ENCODE measurements at places on chromosomes 1 and 21. TPM values are rescaled to one million over a fixed set of nuclear protein-coding genes. Genes with fewer than 3 reads are reported as not detected.

- no peak for DNase-seq
Measured at GRCh38 chr21:31576428-31576827, 83.1 kb upstream of the SOD1 start.

CDC73 gene
- total RNA-seq = 34.0 TPM

DNA sequence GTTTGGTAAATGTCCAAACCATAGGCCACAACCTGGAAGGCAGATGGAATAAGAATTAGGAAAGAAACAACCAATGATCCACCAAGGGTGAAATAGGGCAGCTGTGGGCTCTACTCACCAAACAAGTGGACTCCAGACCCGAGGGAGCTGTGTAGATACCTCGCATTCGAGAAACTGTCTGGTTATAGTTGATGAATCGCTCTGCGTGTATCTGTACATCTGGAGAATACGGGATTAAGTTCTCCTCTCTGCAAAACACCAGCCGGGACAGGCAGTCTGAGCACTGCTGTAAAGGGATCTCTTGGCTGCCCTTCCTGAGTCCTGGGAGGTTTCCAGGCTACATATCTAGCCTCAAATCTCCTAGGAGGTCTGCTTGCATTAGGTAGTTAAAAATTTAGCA lies 9.4 kb upstream of the UBR4 start:
- DNase-seq = no peak

DNA sequence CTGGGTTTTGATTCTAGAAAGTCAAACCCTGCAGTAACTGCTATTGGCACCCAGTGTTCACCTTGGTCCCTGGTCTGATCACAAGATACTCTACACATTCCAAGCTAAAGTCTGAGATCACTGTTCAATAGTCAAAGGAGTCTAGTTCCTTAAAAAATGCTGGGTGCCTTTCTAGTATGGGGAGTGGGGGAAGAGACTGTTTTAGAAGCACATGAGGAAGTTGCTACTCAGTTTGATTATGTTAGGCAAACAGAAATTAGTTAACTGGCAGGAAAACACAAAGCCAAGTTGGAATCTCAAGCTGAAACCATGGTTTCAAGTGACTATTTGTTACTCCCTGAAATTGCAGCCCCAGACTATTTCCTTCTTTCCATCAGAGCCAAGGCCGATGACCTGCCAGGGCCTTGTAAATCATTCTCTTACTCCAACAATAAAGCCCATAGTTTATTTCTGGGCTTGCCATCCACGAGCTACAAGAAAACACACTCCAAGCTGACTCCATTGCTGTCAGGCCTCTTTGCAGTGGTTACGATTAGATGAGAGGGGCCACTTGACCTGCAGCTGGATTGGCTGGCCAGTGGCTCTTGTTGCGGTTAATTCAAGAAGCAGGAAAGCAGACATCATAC lies 21.1 kb upstream of the VTCN1 start:
- no peak for DNase-seq

GRCh38 chr21:39852021-39852721 lies 15.1 kb upstream of the PCP4 start:
- no peak for DNase-seq

DNA sequence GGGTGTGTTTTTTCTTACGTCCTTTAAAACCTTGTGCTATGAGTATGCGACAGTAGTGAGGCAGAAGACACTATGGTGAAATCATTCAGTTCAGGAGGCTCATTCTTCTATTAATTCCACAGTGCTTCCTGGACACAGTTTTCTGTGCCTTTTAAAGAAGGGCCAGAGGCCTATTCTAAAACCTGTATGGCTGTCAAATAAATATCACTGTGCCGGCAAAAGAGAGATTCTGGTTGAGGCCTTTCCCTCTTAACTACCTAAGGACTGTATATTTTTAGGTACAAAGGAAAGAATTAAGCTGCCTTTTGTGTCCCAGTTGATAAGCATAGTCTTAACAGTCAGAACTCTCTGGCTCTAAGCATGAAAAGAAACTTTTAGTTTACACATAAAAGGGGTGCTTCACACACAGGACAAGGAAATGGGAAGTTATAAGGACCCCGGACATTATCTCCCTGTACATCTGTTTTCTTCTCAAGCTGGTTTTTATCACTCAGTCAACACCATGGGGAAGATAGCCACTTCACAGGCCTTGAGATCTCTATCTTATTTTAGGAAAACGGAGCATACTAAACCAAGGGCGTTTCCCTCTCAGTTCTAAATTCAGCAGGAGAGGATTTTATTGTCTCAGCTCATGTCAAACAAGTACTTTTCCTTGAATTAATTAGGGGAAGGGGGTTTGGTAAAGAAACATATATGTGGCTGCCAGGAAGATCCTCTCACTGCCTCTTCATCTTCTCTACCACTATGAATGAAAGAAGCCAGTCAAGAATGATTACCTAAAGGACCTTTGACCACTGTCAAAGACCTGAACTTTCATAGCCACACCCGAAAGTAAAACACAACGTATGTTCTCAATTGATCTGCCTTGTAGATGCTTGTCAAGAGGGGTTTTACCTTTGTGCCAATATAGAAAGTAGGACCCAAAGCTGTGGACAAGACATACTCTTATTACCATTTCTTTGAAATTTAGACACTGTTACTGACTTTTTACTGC lies 71.4 kb upstream of the HSPA13 start:
- no peak for DNase-seq

GRCh38 chr1:191889623-191890003 lies 268.6 kb upstream of the RGS18 start:
- DNase-seq = no peak

DNA sequence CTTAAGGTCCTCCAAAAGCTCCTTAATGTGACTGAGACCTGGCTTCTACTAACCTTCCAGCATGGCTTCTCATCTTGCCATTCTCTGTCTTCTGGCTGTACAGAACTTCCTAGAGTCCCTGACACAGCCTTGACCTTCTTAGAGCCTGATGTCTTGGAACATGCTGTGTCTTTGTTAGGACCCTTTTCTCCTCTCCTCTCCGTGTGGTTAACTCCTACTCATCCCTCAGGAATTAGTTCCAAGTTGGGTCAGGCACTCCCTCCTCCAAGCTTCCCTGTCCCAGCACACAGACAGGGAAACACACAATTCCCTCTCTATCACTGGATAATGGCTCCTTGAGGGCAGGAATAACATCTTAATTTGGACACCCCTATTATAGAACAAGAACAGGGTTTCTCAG lies 275.4 kb upstream of the USP24 start:
- DNase-seq = no peak

DNA sequence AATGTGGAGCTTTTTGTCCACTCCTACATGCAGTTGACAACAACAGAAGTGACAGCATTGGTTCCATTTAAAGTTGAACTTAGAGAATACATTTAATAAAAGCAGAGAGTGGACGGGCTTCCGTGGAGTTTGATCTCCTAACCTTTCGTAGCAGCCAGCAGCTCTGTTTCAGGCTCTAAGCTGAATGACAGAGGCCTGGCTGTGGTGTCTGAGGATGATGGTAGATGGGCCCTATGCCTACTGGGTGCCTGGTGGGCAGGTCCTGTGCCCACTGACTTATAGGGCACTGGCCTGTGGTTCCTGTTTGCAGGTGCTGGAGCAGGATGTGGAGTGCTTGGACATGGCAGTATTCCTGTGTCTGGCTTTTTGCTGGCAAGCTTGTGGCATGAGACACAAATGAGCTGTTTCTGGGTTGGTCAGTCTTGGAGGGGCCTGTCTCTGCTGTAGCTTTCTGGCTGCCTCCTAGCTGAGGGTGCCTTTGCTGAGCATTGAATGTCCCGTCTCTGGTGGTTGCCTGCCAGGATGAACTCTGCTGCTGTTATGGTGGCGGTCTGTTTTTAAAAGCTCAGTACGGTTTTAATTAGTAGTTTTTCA lies 54.6 kb downstream of the PRDM2 start:
- no peak for DNase-seq

DNA sequence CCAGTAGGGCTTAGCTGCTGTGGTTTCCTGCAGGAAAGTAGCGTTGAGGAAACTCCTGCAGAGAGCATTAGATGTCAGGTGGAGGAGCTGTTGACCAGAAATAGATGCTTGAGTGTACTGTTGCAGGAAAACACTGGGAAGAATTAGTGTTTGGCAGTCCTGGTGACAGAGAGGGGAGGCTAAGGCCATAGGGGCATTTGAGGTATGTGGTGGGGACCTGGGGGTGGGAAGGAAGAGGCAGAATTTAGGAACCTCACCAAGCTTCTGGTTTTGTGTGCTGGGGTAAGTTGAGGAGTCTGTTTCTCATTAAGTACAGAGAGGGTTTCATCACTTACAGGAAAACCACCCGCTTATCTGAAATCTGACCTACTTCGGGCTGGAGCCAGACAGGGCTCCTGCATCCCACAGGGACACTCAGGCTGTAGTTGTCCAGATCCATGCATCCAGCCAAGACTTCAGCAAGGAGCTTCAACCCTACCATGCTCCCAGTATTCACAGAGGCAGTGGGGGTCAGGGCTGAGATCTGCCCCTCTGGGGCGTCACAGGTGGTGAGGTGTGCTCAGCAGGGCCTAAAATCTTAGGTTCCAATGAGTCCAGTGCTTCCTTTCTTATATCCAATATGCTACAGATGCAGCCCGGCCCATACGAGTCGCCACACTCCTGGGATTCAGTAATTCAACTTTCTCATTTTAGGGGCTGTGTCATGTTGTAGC lies 15.1 kb downstream of the SH2D2A start:
- DNase-seq = no peak

DNA sequence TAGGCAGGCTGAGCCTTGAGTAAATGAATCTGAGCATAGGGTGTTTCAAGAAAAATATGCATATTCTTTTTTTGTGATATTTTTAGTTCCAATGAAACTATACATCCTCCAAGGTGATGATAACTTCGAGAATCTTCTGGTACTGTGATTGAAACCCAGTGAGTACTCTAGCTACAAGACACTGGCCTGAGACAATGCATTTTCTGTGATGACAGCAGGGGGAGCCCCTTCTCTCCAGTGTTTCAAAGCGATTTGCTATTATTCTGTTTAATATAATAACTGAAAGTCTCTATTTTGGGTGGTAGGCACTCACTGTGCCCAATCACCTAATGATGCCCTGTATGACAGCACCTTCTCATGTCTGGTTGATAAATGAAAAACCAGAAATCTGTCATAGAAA lies 12.1 kb downstream of the IRF2BP2 start:
- DNase-seq = no peak

OVAAL gene
- not detected for total RNA-seq

GRCh38 chr1:62247391-62248168 lies 52.9 kb downstream of the L1TD1 start:
- no peak for DNase-seq

DNA sequence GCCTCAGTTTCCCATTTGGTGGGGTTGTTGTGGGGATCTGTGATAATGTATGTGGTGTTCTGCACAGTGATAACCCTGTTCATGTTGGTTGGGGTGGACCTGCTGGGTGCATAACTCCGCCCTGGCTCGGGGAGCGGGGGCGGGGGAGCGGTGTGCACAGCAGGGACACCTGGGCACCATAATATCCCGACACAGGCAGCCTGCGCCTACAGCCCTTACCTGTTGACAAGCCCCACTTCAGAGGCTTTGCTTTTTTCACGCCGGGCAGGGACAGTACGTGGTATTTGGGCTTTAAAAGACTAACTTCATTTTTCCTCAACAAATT lies 48.0 kb upstream of the ACOT11 start:
- DNase-seq = no peak

All from omental fat pad (tissue), 4 donors.